EL (cell line): ENCODE measurements at places on chromosomes 3 and 15.

DNA sequence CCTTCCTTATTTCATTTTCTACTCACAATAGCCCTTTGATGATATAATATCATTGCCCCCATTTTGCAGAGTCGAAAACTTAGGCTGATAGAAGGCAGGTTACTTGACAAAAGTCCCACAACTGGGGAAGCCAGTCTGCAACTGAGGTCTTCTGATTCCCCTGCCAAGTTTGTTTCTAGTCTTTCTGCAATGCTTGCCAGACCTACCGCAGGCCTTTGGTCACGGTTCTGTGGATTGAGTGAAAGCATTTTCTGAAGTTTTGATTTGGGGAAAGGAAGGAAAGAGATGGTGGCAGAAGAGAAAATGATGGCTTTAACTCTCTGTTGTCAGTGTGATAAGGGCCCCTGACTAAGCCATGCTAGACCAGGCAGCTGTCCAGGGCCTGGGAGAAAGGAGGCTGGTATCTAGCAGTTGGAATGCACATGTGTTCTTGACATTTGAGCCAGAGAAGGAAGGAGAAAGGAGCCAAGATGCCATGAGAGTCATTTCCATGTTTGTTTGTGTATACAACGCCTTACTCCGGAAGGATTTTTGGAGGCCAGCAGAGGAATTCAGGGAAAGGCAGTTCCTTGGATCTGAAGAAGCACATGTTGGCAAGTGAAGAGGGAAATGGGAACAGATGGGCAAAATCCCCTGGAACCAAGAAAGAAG, 29.9 kb downstream of the FAH start:
- DNase-seq = peak; percentile 71

DNA sequence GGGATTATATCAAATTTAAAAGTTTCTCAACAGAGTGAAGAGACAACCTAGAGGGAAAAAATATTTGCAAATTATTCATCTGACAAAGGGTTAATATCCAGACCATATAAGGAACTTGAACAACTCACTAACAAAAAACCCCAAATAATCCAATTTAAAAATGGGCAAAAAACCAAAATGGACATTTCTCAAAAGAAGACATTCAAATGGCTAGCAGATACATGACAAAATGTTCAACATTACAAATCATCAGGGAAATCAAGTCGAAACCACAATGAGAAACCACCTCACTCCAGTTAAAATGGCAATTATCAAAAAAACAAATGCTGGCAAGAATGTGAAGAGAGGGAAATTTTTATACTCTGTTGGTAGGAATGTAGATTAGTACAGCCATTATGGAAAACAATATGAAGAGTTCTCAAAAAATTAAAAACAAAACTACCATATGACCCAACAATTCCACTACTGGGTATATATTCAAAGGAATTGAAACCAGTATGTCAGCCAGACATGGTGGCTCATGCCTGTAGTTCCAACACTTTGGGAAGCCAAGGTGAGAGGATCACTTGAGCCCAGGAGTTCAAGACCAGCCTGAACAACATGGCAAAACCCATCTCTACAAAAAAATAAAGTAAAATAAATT, 88.5 kb downstream of the CSNK1G1 start:
- no peak for DNase-seq

GRCh38 chr3:195859846-195860411, 48.2 kb upstream of the MUC4 start:
- no peak for DNase-seq

DNA sequence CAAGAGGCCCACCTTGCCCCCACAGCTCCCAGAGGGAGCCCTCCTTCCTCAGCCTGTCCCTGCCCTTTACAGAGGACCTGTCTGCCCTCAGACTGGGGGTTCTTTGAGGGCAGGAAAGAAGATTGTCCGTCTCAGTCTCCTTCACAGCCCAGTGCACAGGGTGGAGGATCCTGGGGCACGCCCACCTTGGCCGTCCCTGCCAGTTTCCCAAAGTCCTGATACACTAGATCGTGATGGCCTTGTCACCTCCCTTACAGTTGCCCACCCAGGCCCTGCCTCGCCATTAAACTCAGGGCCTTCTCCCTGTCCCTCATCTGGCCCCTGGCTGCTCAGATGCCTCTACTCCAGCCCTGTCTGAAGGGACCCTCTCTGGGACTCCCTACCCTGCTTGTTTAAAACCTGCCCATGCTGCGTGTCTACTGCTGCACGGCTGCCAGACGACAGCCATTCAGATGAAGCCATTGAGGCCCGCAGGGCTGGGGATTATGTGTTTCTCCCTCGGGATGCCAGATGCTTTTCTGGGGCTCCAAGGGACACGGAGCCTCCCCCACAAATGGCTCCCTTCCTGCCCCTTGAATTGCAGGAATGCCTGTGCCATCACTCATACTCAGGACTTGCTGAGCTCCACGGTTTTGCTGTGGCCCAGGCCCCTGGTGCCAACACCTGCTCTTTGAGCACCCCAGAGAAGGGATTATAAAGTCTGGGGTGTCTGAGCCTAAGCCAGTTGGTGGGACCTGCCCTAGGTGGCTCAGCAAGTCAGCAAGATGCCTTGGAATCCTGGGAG, 27.8 kb downstream of the ACSBG1 start:
- peak; percentile 82 for DNase-seq

- no peak for DNase-seq
Measured at GRCh38 chr3:128348805-128349531, 117.7 kb downstream of the DNAJB8 start.

DNA sequence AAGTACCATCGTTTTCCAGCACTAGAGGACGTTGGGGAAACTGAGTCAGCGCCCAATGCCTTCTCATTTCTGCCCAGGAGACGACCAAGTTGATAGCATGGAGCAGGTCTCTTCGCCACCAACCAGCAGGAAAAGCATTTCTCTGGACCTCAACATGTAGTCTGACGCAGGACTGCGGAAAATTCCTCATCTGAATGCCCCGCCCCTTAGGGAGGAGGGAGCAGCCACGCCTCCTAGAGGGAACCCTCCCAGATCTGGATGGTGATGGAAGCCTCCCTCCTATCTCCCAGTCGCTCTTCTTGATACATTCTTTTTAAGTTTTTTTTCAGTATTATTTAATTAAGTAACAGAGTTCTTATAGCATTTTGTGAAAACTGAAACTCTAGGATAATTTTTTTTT, 17.4 kb upstream of the MINDY4B start:
- peak; percentile 19 for DNase-seq

- no peak for DNase-seq
Measured at GRCh38 chr3:72418856-72419255, 429.4 kb downstream of the SHQ1 start.

GRCh38 chr3:172192830-172193415, 153.5 kb downstream of the FNDC3B start:
- DNase-seq = no peak

- no peak for DNase-seq
Measured at GRCh38 chr15:58159827-58160386, 21.7 kb downstream of the AQP9 start.

GRCh38 chr15:40450047-40450446, 9.3 kb downstream of the BAHD1 start:
- no peak for DNase-seq

- DNase-seq = no peak
Measured at GRCh38 chr3:53478921-53479664, 15.3 kb upstream of the CACNA1D start.

- no peak for DNase-seq
Measured at GRCh38 chr3:177647341-177647740, 450.1 kb upstream of the TBL1XR1 start.

DNA sequence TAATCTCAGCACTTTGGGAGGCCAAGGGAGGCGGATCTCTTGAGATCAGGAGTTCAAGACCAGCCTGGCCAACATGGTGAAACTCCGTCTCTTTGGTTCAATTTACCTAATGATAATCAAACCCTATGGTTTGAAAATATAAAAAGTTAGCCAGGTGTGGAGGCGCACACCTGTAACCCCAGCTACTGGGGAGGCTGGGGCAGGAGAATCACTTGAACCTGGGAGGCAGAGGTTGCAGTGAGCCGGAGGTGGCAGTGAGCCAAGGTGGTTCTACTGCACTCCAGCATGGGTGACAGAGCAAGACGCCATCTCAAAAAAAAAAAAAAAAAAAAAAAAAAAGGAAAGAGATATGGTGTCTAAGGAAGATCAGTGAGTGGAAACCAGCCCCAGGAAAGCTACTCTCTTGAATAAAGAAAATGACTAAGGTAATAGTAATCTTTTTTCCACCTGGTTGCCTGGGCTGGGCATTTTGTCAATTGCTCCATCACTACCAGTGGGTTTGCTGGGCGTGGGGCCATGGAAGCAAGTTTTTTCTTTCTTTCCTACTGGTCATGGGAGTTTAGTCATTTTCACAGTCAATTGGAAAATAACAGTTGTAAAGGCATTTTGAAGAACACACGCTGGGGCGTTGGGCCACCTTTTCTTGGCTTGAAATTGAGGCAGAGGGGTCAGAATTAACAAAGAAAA, 387.6 kb upstream of the RGMA start:
- DNase-seq = no peak

GRCh38 chr3:17544632-17545031, 197.8 kb downstream of the TBC1D5 start:
- no peak for DNase-seq

- no peak for DNase-seq
Measured at GRCh38 chr15:94177112-94177511, 54.2 kb upstream of the MCTP2 start.

DNA sequence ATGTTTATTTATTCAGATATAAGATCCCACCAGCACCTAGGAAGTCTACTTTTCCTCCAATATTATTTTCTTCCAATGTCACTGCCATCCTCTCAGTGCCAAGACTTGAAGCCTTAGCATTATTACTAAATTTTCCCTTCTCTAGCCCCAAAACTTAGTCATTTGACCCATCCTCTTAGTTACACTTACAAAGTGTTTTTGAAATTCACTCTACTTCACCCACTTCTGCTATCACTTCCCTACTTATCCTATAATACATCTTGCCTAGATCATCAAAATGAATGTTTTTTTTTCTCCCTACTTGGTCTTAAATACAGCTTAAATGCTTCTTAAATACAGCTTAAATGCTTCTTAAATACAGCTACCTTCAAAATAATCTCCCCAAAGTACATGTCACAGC, 376.6 kb downstream of the RSL24D1 start:
- DNase-seq = no peak

GRCh38 chr3:189275852-189276251, 104.1 kb downstream of the TPRG1 start:
- no peak for DNase-seq

DNA sequence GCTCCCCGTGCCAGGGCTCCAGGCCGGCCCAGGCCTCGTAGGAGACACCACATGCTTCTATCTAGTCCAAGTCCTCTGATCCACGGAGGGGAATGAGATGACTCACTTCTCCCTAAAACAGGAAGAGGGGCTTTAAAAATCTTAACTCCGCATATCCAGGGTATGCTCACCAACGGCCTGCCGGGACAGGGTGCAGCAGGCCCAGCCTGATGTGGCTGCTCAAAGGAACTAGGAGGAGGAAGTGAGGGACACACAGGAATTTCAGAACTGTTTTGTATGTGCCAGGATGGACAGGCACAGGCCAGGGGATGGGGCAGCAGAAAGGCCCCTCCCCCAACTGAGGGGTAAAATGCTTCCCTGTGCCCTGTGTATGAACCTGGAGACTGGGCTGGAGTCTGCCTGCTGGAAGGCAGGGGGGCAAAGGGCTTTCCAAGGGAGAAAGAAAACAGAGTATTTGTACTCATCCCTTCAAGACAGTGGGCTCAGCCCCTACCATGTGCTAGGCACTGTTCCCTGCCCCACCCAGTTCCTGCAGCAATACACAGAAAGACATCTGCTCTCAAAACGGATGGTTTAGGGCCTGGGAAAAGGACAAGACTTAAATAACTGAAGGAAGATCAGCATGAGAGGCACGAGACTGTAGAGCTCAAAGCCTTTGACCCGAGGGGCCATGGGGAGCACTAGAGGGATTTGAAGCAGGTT, 22.1 kb downstream of the CHDH start:
- no peak for DNase-seq

GRCh38 chr15:73983211-73983727, 8.8 kb downstream of the STOML1 start:
- DNase-seq = peak; percentile 88

- DNase-seq = no peak
Measured at GRCh38 chr3:116579840-116580239, 129.7 kb upstream of the TUSC7 start.

GRCh38 chr15:89119489-89120478, 31.5 kb downstream of the ABHD2 start:
- DNase-seq = no peak

- DNase-seq = peak; percentile 77
Measured at GRCh38 chr3:12947504-12948369, 106.4 kb upstream of the RPL32 start.

GRCh38 chr15:71436854-71437253, 321.6 kb downstream of the THSD4 start:
- no peak for DNase-seq

- no peak for DNase-seq
Measured at GRCh38 chr3:179418610-179419009, 32.7 kb downstream of the GNB4 start.

- no peak for DNase-seq
Measured at GRCh38 chr15:28101983-28102441, 2.9 kb upstream of the OCA2 start.

DNA sequence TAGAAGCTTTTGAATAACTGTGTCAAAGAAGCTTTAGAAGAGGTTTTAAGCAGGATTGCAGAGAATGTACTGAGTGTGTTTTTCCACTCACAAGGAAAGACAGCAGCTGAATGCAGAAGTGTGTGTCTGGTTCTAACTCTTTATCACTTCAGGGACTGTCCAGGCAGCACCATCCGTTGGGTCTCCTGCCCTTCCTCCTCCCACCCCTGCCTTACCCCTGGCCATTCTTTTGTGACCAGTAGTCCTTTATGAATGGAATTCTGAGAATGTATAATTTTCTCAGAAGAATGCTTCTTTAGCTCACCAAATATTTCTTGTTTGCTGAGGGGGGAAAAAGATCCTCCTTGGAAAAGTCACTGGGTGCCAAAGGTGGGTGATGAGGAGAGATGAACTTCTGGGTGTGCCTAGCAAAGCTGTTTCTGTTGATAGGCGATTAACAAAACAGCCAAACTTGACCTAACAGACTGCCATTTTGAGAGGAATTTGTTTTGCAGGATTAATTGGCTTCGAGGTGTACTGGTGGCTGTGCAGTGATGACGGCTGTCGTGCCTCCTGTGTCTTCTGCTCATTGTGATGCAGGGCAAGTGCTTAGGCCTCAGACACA, 70.9 kb downstream of the IGF1R start:
- peak; percentile 59 for DNase-seq

DNA sequence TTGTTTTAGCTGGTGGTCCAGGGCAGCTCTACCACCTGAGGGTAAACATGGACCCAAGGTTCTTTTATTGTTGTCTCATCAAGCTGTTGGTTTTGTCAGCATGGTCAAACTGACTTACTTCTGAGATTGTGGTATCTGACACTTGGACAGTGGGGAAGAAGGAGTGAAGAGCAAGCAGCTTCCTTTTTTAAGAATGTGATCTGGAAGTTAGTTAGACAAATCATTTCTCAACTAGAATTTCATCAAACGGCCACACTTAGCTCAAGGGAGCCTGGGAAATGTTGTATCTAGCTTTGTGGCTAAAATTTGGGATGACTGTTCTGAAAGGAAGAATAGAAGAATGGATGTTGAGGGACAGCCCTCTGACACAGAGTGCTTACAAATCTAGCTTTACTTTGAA, 215.2 kb downstream of the ZNF621 start:
- no peak for DNase-seq
